Bronchus fibroblast of lung (primary cell): ENCODE measurements at places on chromosomes 2 and 18. TPM values are rescaled to one million over a fixed set of nuclear protein-coding genes. Genes with fewer than 3 reads are reported as not detected.

Gene SLC5A7
- total RNA-seq: not detected in 2 replicates

Gene DHRS9
- not detected in 2 replicates for total RNA-seq

Gene SOCS6
- total RNA-seq: 10.4 and 14.1 TPM in 2 replicates

Gene SCN7A
- 0.74 and 0.84 TPM in 2 replicates for total RNA-seq

Gene B3GNT7
- total RNA-seq: 0.15 and 0.50 TPM in 2 replicates

Gene CD226
- total RNA-seq: under 0.01 TPM in 1 of 2 replicates, not detected in the other

Gene STPG4
- total RNA-seq: not detected in 2 replicates

Gene PROC
- total RNA-seq: not detected in 2 replicates

Gene TUBA3E
- not detected in 2 replicates for total RNA-seq

Gene CCDC102B
- total RNA-seq: 2.4 and 5.4 TPM in 2 replicates

Gene RPRM
- not detected in 2 replicates for total RNA-seq

Gene GFPT1
- 16.5 and 16.8 TPM in 2 replicates for total RNA-seq

Gene MCM6
- total RNA-seq: 44.4 and 46.5 TPM in 2 replicates

Gene KLHL30
- 0.15 TPM in 1 of 2 replicates, not detected in the other for total RNA-seq

Gene HOXD10
- total RNA-seq: not detected in 2 replicates

Gene IL36G
- total RNA-seq: not detected in 2 replicates

Gene MOCOS
- 6.1 and 6.4 TPM in 2 replicates for total RNA-seq

Gene CRYBA2
- total RNA-seq: not detected in 2 replicates
